ENCODE measurements at places on chromosomes 6 and 20.

DNA sequence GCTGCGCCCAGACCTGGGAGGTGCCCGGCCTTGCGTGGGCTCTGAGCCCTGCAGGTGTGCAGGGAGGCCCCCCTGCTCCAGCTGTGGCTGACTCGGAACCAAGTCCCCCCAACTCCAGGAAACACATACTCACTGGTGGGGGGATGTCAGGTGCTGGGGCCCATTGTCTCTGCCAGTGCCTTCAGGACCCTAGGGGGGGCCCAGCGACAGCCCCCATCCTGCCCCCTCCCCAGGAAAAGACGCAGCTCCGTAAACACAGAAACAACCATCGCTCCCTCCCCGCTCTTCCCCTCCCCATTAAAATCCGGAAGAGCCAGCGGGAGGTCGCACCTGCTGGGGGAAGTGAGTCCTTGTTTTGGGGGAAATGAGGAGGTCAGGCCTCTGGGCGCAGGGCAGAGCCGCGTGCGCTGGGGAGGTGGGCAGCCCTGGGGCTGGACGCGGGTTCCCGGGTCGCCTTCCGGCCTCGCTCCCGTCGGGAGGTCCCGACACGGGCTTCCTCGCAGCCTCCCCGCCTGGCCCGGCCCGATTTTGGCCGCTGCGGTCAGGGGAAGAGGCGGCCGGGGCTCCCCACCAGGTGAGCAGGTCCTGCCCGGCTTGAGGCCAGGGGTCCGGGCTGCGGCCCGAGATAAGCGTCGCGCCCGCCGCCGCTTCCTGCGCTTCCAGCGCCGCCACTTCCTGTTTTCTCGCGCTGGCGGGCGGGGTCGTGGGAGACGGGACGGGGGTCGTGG is 6.2 kb downstream of the C20orf204 start:
- DNase-seq, result peak; percentile 41

DNA sequence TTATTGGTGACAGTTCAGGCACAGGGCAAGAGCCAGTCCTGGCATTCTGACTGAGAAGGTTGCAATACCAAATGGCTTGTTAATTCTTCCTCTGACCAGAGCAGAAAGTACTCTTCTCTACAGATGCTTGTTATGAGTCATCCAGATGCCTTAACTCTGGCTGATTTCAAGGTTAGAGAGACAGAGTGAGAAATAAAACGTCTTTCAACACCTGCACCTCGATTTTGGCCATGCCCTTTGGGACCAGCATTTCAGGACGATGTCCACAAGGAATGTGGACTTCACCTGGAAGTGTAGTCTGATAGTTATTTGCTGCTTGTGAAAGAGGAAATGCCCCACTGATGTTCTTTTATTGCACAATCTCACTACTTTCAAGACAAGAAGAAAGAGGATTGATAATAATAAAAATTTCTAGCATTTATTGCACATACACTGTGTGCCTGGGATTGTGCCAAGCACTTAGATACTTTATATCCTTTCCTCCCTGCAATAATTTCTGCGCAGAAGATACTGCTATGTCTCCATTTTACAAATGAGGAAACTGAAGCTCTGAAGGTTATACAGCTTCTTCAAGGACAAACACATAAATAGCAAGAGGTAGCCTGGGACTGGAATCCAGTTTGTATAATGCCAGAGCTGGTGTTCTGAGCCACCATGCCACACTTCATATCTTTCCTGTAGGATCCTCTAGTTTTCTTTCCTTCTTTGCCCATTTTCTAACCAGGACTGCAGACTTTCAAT is 33.5 kb upstream of the MCM3 start:
- DNase-seq, result no peak

- no peak for DNase-seq
Observed at GRCh38 chr6:25635886-25636317, 16.1 kb upstream of the SCGN start.

GRCh38 chr6:125742464-125743120 is 6.8 kb upstream of the HEY2 start:
- no peak for DNase-seq

GRCh38 chr20:13526551-13526950 is 112.2 kb downstream of the TASP1 start:
- no peak for DNase-seq

- no peak for DNase-seq
Observed at GRCh38 chr6:6746333-6746969, 157.9 kb downstream of the LY86 start.

- DNase-seq, result no peak
Observed at GRCh38 chr6:45737331-45738056, 278.2 kb downstream of the CLIC5 start.

DNA sequence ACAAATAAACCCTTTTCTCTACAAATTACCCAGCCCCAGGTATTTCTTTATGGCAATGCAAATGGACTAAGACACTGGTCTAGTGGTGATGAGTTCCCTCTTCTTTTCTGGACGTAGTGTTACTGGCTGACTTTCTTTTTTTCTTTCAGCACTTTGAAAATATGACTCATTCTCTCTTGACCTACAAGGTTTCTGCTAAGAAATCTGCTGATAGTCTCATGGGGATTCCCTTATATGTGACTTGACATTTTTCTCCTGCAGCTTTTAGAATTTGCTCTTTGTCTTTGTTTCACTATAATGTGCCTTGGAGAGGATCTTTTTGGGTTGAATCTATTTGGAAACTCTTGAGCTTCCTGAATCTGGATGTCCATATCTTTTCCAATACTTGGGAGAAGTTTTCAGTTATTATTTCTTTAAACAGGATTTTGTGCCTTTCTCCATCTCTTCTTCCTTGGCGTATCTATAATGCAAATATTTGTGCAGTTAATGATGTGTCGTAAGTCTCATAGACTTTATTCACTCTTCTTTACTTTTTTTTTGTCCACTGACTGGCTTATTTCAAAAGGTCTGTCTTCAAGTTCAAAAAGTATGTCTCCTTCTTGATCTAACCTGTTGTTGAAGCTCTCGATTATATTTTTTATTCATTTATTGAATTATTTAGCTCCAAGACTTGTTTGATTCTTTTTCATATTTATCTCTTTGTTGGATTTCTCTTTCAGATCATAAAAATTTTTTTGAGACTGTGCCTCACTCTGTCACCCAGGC is 42.2 kb upstream of the TPD52L1 start:
- DNase-seq, result no peak

- DNase-seq, result no peak
Observed at GRCh38 chr20:54340667-54341081, 132.8 kb downstream of the PFDN4 start.

DNA sequence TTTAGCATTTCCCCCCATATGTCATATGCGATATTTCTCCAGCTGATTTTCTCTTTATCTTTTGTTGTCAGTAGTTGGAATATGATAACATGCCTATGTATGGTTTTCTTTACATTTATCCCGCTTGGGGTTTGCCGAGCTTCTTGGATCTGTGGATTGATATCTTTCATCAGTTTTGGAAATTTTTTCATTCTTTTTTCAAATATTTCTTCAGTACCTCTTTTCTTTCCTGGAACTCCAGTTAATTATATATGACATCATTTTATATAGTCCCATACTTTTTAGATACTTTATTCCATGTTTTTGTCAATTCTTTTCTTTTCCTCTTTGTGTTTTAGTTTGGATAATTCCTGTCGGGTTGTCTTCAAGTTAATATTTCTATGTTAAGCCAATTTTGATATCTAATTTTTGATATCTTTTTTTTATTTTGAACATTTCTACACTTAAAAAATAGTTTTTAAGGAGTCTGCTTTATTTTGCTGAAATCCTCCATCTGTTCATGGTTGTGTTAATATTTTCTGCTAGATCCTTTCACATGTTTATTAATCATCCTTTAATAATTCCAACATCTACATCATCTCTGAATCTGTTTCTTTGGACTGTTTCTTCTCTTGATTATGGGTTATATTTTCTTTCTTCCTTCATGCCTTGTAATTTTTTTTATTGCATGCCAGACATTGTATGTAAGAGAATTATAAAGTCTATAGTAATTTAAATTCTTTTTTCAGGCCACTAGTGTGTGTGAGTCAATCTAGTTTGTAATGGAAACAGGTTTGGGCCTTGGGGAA is 9.5 kb downstream of the ZDHHC14 start:
- DNase-seq, result no peak

- DNase-seq, result peak; percentile 27
Observed at GRCh38 chr6:170094686-170095272, 196.1 kb downstream of the DLL1 start.

GRCh38 chr6:32214126-32214525 is 9.7 kb downstream of the NOTCH4 start:
- no peak for DNase-seq

DNA sequence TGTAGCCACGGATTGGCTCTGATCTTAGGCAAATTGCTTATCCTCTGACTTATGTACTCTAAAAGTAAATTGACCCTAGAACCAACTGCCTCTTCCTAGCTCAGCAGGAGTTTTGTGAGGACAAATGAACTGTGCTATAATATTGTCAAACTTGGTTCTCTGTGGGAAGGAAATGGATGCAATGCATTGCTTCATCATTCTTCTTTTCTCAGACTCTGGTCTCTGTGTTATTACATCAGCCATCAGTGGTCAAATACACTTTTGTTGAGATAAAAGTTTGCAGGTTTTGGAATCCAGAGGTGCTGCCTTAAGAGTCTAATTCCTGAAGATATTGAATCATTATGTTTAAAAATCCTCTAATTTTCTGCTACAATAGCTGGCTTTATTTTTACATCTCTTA is 64.9 kb downstream of the SLC24A3 start:
- no peak for DNase-seq

DNA sequence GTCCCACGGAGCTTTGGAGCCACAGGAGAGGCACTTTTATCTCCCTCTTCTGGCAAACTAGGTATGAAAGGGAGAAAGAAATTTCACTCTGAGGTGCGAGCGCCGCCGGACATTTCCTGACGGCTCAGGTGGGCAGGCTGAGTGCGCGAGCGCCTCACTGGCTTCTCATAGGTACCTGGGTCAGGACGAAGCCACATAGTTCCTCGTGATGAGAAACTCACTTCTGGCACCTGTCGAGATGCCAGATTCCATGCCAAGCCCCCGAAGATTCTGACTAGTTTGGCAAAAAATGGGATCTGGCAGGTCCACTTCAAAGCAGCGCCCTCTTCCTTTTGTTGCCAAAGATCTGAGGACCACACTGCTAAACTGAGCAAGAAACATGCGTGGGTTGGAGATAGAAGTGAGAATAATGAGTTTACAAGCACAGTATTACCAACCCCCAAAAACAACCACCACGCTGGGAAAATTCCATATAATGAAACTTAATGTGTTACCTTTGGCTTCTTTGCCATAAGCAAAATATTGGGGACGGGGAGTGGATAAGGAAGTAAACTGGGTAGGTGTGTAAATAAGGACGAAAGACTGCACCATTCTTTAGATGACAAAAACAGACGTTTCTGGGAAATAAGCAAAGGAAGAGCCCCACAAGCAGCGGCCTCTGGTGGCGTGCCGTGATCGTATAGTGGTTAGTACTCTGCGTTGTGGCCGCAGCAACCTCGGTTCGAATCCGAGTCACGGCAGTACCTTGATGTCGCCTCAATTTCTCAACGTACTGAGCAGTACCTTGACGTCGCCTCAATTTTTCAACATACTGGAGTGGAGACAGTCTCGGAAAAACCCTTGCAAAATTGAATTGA is 89.8 kb upstream of the PRSS16 start:
- DNase-seq, result peak; percentile 80

- no peak for DNase-seq
Observed at GRCh38 chr6:90272895-90273294, 23.7 kb downstream of the BACH2 start.

DNA sequence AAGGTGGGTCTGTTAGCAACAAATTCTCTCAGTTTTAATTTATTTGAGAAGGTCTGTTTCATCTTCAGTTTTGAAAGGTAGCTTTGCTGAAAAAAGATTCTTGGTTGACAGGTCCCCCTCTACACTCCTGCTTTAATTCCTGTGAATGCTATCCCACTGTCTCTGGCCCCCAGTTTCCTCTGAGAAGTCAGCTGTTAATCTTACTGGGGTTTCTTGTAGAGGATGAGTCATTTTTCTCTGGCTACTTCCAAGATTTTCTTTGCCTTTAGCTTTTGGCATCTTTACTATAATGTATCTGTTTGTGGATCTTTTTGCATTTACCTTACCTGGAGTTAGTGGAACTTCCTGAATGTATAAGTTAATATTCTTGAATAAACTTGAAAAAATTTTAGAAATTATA is 122.7 kb downstream of the MMS22L start:
- DNase-seq, result no peak

GRCh38 chr20:38674092-38674764 is 50.1 kb upstream of the SLC32A1 start:
- DNase-seq, result peak; percentile 61

GRCh38 chr20:50048420-50049166 is 64.4 kb downstream of the UBE2V1 start:
- no peak for DNase-seq

- no peak for DNase-seq
Observed at GRCh38 chr6:69647726-69648125, 149.1 kb downstream of the LMBRD1 start.

DNA sequence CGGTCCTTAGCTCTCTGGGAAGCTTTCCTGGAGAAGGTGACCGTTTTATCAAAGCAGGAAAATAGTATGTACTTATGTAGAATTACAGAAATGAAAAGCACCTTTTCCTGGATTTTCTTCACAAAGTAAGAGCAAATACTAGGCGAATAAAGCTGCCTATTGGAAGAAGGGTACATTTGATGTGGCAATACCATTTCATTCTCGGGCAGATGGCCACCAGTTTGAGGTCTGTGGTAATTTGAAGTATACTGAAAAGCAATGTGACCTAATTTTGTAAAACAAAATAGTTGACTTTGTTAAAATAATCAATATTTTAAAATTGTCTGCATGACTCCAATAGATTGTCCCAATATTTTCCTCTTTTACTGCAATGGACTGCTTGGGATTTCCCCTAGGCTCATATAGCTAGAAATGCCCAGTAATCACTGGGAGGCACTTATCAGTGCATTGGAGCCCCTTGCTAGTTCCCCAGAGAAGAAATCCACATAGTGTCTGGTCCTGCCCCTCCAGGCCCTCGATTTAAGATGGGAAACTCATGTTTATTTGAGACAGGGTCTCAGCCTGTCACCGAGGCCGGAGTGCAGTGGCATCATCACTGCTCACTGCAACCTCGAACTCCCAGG is 7.4 kb upstream of the UTRN start:
- DNase-seq, result no peak

- peak; percentile 57 for DNase-seq
Observed at GRCh38 chr6:31576897-31577578, 1.7 kb downstream of the TNF start.

GRCh38 chr6:113476937-113477839 is 380.0 kb upstream of the MARCKS start:
- no peak for DNase-seq

DNA sequence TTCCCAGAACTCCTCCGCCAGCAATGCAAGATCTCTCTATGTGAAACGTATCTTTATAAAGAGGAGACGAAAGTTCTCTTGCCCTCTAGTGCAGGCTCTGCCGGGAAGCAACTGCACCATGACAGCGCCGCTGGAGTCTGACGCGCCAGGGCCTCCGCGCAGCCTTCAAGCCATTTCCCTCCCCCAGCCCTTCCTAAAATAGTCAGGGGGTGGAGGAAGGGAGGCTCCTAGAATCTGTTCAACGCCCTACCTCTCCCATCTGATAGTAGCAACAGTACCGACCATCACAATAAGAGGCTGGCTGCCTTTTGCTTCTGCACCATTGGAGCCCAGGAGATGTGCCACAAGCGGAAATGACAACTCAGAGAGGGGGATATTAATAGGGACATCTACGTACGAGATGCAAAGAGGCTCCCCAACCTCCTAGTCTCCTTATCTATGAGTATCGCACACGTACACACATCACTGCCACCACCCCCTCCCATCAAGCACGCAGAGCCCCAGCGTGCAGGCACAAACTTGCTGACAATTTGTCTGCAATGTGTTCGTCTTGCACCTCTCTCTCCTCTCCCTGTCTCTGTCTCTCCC is 1.0 kb downstream of the SYNE1 start:
- DNase-seq, result no peak

- no peak for DNase-seq
Observed at GRCh38 chr6:348860-349396, 42.6 kb upstream of the IRF4 start.
